DMS79 (cell line): ENCODE measurements at places on chromosomes 11 and 22.

- DNase-seq, result no peak
Observed at GRCh38 chr11:11164334-11164690, 188.7 kb downstream of the CSNK2A3 start.

- no peak for DNase-seq
Observed at GRCh38 chr11:111788464-111788863, 22.3 kb upstream of the PPP2R1B start.

DNA sequence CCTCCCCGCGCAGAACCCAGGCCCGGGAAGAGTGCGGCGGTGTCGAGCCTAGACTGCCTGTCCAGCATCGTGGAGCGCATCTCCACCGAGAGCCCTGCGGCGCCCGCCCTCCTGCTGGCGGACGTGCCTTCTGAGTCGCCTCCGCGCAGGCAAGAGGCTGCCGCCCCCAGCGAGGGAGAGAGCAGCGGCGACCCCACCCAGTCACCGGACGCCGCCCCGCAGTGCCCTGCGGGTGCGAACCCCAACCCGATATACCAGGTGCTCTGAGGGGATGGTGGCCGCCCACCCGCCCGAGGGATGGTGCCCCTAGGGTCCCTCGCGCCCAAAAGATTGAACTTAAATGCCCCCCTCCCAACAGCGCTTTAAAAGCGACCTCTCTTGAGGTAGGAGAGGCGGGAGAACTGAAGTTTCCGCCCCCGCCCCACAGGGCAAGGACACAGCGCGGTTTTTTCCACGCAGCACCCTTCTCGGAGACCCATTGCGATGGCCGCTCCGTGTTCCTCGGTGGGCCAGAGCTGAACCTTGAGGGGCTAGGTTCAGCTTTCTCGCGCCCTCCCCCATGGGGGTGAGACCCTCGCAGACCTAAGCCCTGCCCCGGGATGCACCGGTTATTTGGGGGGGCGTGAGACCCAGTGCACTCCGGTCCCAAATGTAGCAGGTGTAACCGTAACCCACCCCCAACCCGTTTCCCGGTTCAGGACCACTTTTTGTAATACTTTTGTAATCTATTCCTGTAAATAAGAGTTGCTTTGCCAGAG, 2.0 kb downstream of the MYOD1 start:
- DNase-seq, result no peak

- DNase-seq, result no peak
Observed at GRCh38 chr22:19753090-19753842, 7.3 kb upstream of the TBX1 start.

DNA sequence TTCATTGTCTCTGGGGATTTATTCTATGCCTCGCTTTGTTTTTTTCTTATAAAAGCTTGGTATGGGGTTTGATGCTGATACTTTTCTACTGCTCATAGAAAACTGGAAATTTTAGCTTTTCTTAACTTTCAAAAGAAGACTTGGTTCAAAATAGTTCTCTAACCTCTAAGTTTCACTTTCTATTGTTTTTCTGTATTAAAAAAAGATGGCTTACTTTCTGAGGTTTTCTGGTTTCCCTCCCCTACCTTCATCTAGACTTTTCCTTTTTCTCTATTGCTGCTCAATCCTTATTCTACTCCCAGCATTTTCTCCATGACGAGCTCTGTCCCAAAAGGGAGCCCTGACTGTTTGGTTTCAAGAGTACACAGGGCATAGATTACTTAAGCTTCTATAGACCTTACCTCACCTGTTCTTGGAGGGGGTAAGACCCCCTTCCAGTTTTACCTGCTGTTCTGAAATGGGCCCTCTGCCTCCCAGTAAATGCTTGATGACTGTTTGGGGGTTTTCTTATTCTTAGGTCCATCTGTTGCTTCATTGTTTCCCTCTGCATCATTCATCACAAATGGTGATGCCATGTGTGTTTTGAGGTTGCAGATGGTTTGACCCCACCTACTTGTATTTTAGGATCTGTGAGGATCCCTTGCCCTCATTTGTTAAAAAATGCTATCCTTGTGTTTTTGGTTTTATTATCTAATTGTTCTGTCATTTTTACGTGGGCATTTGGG, 29.5 kb downstream of the DNHD1 start:
- DNase-seq, result no peak

GRCh38 chr22:30212363-30212995, 34.1 kb downstream of the LIF start:
- DNase-seq, result no peak

DNA sequence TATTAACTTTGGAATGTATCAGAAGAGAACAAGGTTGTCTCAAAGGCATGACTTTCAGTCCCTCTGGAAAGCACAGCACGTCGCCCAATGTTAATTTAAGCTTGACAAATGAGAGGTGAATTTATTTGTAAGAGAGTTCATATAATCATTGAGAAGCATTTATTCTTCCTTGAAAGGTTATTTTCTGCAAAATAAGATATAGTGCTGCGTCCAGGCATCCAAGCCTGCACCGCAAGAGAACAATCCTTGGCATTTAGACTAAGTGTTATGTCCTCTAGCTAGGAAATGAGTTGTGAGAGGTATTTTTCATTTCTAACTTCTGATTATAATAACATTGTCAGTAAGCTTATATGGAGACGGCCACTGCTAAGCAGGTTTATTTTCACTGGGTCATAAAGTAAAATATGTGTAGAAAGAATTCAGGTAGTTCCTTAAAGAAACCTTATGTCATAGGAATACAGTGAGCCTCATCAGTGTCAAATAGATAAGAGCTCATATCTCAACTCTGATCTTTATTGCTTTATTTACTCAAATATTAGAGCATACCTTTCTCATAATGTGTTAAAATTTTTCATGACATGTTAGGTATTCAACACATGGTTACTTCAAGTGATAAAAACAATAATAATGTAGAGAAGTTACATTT, 182.0 kb downstream of the LUZP2 start:
- no peak for DNase-seq

- DNase-seq, result no peak
Observed at GRCh38 chr11:249062-249461, 12.3 kb downstream of the PSMD13 start.
